ENCODE measurements at places on chromosomes 11 and 22.

GRCh38 chr11:46628961-46629360, 11.6 kb downstream of the ATG13 start:
- no peak for DNase-seq

DNA sequence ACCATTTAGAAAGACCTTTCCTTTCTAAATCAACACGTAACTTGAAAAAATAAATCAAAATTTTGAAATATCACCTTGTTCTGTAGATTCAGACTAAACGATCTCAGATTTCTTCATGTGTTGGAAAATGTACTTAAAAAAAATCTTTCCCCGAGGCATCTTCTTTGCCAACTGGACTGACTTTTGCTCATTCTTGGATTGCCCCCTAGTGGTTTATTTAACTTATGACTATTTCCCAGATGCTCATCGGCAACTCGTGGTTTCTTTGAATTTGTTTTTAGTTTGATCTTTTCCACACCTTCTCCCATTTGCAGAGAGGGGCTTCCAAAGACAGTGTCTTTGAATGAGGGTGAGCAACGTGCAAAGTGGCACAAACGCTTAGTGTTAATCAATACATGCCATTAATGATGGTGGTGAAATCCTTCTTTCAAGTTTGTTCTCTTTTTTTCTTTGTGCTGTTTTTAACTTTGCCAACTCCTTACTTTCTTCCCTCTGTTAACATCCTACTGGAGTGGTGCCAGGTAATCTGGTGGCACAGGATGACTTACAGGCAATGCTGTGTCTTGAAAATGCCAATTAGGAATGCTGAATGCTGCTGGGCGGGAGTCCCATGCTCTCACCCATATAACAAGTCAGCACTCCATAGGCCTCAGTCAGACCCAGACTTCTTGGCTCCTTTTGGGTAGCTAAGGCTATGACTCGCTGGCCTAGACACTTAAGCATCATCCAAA, 18.3 kb downstream of the PRSS23 start:
- no peak for DNase-seq

DNA sequence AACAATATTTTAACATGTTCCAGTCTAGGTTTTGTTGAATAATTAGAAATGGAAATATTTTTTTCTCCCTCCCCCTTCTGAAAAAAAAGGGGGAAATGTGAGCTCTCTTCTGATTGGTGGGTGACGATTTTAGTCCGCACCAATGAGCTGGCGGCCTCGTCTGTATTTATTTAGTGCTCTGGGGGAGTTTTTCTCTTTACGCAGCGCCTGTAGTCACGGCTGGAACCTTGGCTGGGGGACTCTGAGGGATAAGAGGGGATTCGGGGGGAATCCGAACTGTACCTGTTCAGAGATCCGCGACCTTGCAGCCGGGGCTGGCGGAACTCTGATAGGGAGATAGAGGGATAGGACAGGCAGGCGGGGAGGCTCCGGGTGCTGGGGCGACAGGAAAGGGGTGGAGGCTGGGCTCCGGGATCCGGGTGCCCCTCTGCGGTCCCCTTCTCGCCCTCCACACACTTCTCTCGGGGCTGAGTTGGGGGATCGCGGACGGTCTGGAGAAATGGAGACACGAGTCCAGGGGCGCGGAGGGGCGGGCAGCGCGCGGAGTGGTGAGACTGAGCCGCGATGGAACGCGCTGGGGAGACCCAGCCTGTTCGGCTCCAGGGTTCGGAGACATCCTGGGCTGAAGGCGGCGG, 99.7 kb upstream of the HSD17B12 start:
- DNase-seq = no peak

DNA sequence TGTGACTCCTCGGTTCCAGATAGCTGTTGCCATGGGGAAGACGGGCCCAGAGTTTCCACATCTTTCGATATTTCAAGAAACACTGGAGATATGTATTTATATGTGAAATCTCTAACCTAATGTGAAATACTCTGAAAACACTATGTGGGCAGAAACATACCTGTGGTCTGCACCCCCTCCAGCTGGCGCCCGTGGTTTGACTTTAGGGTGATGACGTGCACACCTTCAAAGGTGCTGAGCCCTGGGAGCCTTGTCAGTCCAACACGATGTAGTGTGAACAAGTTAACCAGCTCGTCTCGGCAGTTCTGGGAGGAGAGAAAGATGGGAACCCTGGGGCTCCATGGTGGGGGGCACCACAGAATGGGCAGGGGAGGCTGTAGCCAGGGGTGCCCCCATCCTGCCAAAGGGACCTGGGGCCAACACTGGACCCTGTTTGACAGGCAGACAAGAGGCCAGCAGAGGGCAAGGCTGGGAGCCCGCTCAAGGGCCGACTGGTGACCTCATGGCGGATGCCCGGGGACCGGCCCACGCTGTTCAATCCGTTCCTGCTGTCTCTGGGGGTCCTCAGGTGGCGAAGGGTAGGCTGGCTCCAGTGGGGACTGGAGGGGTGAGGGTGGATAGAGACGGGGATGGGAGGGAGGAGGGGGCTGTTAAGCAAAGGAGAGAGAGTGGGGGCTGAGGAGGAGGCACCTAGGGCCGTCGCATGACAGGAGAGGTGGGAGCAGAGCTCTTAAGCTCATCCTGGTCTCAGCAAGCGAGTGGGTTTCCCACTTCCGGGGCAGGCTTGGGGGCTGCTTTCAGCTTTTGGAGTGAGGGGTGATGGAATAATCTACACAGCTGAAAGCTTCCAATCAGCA, 43.8 kb downstream of the TRIOBP start:
- no peak for DNase-seq

- DNase-seq = no peak
Measured at GRCh38 chr22:19043121-19044085, 78.8 kb downstream of the DGCR2 start.

GRCh38 chr11:44308923-44309477, 939 bp downstream of the ALX4 start:
- no peak for DNase-seq

- no peak for DNase-seq
Measured at GRCh38 chr22:26735019-26735409, 77.6 kb downstream of the MIAT start.

- DNase-seq = no peak
Measured at GRCh38 chr22:39624501-39624821, 53.9 kb downstream of the CACNA1I start.

- no peak for DNase-seq
Measured at GRCh38 chr22:42061041-42061440, 9.6 kb downstream of the NAGA start.

GRCh38 chr11:86261328-86261727, 16.8 kb downstream of the EED start:
- DNase-seq = no peak

DNA sequence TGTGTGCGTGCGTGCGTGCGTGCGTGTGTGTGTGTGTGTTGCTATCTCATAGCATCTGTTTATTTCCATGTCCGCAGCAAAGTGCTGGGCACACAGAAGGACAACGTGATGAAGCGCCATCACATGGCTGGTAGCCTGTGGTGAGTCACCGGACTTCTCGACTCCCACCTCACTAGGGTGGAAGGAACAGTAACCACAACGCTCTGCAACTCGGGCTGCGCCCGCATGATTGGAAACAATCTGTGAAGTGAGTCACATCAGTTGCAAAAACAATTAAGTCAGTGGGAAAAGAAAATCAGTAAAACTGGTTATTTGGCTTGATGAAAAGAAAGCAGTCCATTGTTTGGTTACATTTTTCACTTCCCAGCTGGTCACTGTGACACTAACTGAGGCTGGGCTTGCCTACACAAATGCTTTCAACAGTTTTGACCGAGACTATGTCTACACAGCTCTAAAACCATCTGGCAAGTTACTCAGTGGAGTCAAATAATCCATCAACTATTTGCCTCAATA, 437.3 kb upstream of the CADM1 start:
- no peak for DNase-seq

Data from T follicular helper cell (primary cell).